ENCODE measurements at places on chromosomes 3 and 15.

DNA sequence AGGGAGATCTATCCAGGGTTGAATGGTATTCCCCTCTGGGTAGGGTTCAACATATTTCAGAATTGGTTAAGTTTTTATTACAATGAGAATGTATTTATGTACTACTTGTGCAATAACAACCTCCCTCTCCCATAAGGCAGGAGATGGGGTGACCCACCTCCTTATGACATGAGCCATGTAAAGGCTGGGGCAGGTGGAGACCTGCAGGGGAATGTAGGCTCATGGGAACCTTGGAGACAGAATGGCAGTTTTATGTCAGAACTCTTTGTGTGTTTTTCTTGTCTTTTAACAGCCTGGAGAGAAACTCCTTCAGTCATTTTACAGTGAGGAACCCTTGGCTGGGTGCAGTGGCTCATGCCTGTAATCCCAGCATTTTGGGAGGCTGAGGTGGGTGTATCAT lies 24.6 kb upstream of the INSYN1 start:
- DNase-seq: no peak

- no peak for DNase-seq
Measured at GRCh38 chr3:27319847-27320526, 49.2 kb downstream of the NEK10 start.

GRCh38 chr3:122858373-122858772 lies 63.5 kb downstream of the SLC49A4 start:
- no peak for DNase-seq

GRCh38 chr15:48710952-48711495 lies 65.5 kb upstream of the FBN1 start:
- no peak for DNase-seq

GRCh38 chr3:148226246-148226645 lies 471.5 kb upstream of the AGTR1 start:
- no peak for DNase-seq

- DNase-seq: no peak
Measured at GRCh38 chr3:116425126-116425525, 20.2 kb downstream of the LSAMP start.

GRCh38 chr3:22241110-22241509 lies 490.1 kb upstream of the ZNF385D start:
- no peak for DNase-seq

- DNase-seq: no peak
Measured at GRCh38 chr3:143634991-143635390, 213.3 kb downstream of the SLC9A9 start.

GRCh38 chr3:49269443-49270155 lies 7.4 kb downstream of the C3orf62 start:
- DNase-seq: no peak

DNA sequence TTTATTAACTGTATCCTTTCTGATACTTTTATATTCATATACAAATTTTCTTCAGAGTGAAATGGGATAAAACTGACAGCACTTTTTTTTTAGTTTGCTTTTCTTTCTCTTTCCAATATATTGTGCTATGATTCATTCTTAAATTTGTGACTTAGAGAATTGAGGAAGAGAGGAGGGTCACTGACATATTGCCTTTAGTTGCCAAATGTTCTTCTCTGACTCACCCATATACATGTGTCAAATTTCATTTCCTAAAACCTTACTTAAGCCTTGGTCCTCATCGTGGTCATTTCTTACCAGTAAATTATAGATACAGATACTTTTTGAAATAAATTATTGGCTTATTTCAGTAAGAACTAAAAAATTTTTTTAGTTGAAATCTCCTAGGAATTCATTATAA lies 53.9 kb downstream of the CLASP2 start:
- DNase-seq: no peak

GRCh38 chr3:60764870-60765269 lies 486.4 kb downstream of the FHIT start:
- no peak for DNase-seq

- DNase-seq: no peak
Measured at GRCh38 chr3:197505796-197506548, 49.8 kb downstream of the BDH1 start.

DNA sequence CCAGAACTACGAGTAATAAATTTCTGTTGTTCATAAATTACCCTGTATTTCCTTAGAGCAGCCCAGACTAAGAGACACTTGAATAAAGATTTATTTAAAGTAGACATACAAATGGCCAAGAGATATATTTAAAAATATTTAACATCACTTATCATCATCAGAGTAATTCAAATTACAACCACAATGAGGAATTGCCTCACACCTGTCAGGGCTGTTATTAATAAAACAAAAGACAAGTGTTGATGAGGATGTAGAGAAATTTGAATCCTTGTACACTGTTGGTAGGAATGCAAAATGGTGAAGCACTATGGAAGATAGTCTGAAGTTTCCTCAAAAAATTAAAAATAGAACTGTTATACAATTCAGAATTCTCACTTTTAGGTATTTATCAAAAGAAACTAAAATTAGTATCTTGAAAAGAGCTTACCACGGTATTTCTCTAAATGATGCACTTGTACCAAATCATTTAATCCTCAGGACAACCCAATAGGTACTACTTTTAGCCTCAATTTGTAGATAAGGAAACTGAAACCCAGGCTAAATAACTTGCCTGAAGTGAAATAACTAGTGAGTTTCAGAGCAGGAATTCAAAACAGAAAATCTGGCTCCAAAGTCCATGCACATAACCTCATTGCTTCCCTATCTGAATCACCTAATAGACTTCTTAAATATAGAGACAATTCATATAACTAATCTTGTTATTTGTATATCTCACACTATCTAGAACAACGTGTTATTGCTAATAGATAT lies 69.4 kb downstream of the ZBTB20 start:
- DNase-seq: no peak

DNA sequence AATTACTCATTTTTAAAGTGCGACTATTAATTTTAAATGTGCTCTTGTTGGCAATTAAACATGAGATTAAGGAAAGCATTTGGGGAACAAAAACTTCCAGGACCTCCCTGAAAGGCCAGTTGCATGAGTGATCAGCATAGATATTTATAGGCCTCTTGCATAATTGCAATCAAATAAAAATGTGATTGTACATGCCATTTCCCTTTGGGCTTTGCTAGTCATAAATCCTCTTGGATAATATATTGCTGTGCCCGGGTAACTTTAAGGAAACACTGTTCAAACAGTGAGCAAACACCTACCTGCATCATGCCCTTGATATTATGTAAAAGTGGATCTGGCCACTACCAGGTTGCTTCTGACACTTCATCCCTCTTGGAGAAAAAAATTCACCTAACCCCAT lies 239.1 kb downstream of the MCTP2 start:
- DNase-seq: no peak

- DNase-seq: no peak
Measured at GRCh38 chr3:170560717-170561382, 25.0 kb downstream of the SLC7A14 start.

- DNase-seq: no peak
Measured at GRCh38 chr3:55189359-55189801, 261.5 kb upstream of the LRTM1 start.

DNA sequence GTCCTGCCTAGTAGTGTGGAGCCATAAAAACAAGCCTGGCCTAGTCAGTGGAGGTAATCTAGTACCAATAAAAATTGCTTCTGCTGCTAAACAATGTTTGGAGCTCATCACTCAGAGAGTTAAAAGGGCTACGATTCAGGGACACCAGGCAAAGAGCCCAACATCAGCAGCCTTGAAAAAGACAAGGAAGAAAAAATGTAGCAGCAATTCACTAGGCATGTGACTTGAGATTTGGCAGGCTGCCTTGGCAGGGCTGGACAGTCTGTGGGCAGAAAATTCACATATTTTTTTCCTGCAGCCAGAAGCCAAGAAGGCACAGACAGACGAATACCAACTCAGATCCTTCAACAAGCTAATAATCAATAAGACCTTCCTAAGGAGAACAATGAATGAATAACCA lies 47.2 kb downstream of the IGSF11 start:
- DNase-seq: no peak

DNA sequence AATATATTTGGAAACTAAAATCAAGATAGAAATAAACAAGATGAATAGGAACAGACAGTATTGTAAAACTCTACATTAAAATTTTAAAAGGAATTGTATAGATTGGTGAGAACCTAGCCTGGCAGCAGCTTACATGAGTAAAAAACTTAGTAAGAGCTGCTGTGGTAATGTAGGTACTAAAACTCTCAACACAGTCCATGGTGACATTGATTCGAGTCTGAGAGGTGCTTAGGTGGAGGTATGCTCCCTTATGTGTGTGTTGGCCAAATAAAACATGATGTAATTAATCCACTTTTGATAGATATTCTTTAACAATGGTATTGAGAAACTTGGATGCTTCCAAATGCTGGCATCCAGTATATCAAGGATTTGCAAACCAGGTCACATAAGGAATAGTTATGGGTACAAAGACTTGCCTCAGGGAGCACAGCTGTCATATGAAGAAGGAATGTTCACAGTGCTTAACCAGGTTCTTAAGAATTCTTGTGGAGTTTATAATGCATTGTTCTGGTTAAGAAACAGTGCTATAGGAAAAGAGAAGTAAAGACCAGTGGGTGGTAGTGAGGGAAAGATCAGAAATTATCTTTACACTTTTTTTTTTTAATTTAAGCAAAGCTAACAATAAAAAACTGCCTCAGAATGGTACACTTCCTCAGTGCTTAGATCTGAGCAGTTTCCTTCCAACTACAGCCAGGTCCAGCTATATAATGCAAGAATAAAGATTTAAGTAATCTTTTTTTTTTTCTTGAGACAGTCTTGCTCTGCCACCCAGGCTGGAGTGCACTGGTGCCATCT lies 24.6 kb upstream of the IL20RB start:
- no peak for DNase-seq

- DNase-seq: no peak
Measured at GRCh38 chr15:70477750-70478250, 285.6 kb downstream of the UACA start.

GRCh38 chr3:48194446-48195071 lies 6.3 kb upstream of the CDC25A start:
- DNase-seq: peak; percentile 40

GRCh38 chr3:52121813-52122212 lies 32.4 kb downstream of the POC1A start:
- DNase-seq: no peak

DNA sequence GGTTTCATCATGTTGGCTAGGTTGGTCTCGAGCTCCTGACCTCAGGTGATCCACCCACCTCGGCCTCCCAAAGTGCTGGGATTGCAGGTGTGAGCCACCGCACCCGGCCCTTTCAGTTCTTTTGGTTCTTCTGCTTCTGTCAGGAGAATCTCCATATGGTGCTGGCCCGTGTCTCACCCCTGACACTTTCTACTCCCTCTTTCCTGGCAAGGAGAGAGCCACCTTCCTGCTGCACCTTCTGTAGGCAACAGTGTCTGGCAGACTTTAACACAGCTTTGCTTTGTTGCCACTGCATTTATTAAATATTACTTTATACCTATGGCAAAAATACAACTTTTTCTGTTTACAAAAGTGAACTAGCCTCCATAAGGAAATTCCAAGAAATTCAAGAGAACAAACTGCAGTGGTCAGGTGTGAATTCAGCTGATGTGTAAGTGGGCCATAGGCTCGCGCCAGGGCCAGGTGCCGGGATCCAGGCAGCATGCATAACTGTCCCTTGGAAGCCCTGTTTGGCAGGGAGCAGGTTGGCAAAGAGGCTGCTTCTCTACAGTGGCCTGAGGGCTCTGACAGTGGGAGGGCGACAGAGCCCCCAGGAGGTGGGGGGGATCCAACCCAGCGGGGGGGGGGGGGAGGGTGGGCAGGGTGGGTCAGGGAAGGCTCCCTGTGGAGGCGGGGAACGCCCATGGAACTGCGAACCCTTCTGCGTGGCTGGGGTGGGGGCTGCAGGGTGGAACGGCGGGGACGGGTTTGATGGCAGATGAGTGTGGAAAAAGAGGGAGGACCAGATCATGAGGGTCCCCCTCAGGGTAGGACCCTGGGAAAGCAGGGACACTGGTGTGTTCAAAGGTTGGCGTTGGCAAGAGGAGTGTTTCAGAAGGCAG lies 21.1 kb downstream of the CTSH start:
- no peak for DNase-seq

DNA sequence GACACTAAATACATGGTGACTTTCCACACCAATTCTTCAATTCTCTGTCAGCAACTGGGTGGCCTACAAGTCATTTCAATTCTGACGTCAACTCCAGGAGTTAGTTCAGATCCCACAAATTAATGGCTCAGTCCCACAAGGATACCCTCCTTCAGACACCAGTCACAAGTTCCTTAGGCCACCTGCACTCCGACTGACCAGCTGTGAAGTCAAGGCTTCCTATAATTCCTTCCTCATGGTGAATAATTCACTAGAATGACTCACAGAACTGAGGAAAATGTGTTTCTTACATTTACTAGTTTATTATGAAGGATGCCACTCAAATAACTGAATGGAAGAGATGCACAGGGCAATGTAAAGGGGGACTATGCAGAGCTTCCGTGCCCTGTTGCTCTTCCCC lies 6.3 kb upstream of the PIAS1 start:
- no peak for DNase-seq

GRCh38 chr3:114155370-114155821 lies 23.5 kb downstream of the DRD3 start:
- no peak for DNase-seq

DNA sequence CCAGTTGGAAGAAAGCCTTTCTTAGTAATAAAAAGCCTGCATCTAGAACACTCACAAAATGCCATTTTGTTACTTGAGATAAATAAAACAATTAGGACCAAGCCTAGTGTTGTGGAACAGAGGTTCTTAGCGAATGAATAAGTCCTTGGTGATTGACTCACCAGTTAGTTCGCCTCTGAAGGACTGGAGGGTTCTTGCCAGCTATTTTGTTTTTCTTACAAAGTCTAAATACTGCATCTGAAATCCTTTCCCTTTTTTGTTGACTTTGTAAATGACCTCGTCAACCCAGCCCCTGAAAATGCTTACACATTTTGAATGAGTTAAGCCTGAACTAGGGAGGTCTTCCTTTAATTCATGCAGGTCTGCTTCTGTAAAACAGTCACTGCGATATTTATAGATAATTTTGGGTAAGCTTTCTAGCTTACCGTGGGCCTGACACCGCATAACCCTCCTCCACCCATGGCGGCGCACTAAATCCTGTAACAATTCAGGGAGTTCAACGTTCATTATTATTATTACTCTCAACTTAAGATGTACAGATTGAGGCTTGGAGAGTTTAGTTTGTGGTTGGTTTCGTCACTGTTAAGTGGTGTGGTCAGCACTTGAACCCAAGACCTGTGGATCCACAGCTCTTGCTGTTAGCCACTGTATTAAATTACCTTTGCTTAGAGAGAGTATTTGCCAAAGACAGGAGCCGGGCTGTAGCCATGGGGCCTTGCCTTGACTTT lies 45.0 kb upstream of the SACM1L start:
- DNase-seq: peak; percentile 55

GRCh38 chr15:51580385-51580784 lies 42.2 kb downstream of the DMXL2 start:
- no peak for DNase-seq

DNA sequence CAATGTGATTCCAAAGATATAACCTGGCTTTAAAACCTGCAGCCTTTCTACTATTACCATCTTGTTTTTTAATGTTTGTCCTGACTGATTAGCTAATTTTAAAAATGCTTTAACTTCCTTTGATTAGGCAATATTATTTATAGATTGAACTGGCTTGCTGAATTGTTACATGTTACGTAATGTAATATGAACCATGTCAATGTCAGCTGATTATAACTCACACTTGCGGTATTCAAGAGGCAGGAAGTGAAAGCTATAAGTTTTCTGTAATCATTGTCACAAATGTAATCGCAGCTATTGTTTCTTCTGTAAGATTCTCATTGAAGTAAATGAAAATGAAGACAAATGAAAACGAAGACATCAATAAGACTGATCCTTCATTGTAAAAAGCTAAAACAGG lies 146.8 kb downstream of the ROBO2 start:
- DNase-seq: no peak

All from amniotic stem cell (primary cell).